Mesothelial cell of epicardium (in vitro differentiated cells): ENCODE measurements at places on chromosomes 3 and 15. TPM values are rescaled to one million over a fixed set of nuclear protein-coding genes. Genes with fewer than 3 reads are reported as not detected.

Gene CDHR4
- 0.27 to 0.42 TPM in 2 of 3 replicates, not detected in the other for total RNA-seq

Gene IGF1R
- 110 to 113 TPM (median 113 TPM) in 3 replicates for total RNA-seq

Gene TMEM212
- total RNA-seq: not detected in 3 replicates

Gene RMDN3
- 25.1 to 29.3 TPM (median 26.9 TPM) in 3 replicates for total RNA-seq

Gene PTH1R
- 34.3 to 38.0 TPM (median 36.4 TPM) in 3 replicates for total RNA-seq
